ENCODE measurements at places on chromosomes 5 and 9.

DNA sequence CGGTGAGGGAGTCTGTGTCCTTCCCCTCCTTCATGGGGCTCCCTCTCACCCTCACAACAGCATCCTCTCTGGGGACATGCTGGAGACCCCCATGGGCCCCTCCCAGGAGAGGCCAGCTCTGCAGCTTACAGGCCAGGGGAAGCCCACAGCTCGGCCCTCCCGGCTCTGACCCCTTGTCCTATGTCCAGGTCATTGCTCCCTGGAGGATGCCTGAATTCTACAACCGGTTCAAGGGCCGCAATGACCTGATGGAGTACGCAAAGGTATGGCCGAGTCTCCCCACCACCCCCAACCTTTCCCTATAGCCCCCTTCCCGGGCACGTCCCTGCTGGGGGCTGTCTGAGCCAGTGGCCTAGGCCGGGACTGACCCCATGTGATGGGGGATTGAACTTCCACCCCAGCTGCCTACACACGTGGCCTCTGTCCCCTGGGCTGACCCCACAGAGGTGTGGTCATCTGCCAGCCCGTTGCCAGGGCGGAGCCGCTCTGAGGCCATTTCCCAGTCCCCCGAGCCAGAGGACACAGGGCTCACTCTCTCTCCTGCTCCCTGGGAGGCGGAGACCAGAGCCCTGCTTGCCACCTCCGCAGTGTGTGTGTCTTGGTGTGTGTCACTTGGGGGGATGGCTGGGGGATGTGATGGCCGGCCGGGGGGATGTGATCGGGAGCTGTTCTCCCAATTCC lies 21.9 kb downstream of the ASS1 start:
- DNase-seq: no peak

DNA sequence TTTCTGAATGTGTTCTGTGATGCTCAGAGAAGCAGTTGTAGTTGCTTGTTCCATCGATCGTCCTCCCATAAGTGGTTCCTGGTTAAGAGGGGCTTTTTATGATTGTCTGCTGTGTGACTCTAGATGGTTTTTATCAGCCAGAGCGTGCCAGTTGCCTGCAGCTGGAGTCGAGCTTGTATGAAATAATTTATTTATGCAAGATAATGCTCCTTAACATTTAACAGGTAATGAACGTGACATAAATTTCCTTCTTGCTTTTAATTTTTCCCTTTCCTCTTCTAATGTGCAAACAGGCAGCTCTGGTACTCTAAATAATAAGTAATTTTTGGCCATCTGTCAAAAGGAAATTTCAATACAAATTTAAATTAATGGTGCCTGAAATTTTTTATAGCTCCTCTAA lies 84.4 kb downstream of the TLE4 start:
- no peak for DNase-seq

GRCh38 chr9:123454361-123454760 lies 98.4 kb downstream of the CRB2 start:
- no peak for DNase-seq

GRCh38 chr9:133359399-133360175 lies 3.2 kb downstream of the SURF2 start:
- DNase-seq: no peak

GRCh38 chr9:116042321-116042720 lies 111.3 kb upstream of the PAPPA start:
- DNase-seq: no peak
